Activated CD4-positive, alpha-beta memory T cell treated with anti-CD3 and anti-CD28 coated beads, Interleukin-2, amount 10 ng/mL, durations not matched to agents 7 days and 5 days (primary cell): ENCODE measurements at places on chromosomes 5 and 9. TPM values are rescaled to one million over a fixed set of nuclear protein-coding genes. Genes with fewer than 3 reads are reported as not detected.
A peak's percentile ranks its signal among the peaks of the same experiment; 100 is the strongest.

GRCh38 chr5:56440871-56441740 lies 208.0 kb upstream of the ANKRD55 start:
- no peak for DNase-seq

- DNase-seq, result no peak
Observed at GRCh38 chr5:159582756-159583541, 252.7 kb upstream of the IL12B start.

- DNase-seq, result no peak
Observed at GRCh38 chr5:21236971-21237427, 1249.0 kb upstream of the CDH18 start.

DNA sequence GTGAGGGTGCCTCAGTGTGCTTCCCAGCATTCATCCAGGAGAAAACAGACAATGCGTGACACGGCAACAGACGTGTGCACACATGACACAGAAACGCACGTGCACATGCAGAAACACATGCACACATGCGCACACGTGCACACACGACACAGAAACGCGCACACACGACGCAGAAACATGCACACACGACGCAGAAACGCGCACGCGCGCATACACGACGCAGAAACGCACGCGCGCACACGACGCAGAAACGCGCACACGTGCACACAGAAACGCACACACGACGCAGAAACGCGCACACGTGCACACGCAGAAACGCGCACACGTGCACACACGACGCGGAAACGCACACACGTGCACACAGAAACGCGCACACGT lies 16.5 kb downstream of the TPPP start:
- DNase-seq, result no peak

DNA sequence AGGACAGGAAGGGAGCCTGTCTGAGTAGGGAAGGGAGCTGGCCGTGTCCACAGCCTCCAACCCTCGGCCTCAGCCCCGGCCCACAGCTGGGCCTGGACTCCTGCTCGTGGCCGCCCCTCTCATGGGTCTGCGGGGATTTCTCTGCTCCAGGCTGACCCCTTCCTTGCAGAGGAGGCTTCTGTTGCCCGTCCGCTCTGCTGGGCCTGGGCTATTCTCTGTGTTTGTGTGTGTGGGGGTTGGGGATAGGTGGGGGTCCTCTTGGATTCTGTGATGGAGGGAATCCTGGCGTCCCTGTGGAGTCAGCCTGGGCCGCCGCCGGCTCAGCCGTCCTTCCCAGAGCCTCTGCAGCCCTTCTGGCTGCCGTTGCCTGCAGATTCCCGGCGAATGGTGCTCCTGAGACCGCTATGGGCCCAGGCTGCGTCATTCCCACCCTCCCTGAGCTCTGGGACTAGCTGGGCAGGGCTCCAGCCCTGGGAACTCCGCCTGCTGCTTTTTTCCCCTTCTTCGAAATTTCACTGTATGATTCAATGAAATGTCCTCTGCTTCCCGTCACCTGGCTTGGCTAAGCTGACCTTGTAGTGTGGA lies 64.2 kb downstream of the FGF18 start:
- no peak for DNase-seq

- DNase-seq, result no peak
Observed at GRCh38 chr9:117542021-117542420, 127.2 kb upstream of the ASTN2 start.

DNA sequence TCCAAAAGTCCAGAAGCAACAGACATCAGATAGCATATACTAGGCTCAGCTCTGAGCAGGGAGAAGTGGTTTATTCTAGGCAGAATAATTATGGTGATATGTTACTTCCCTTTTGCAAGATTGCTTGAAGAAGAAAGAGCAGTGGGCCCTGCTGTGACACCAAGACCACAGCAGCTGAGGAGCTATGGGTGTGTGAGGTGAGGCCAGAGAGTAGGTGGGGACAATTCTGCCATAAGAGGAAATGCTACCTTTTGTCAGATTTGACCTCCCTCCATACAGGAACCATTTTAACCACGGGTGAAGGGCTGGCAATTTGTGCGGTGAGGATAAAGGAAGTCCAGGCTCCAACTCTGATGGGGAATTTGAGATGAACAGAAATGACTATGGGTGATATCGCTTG lies 51.3 kb downstream of the TNFSF15 start:
- DNase-seq, result no peak

- no peak for DNase-seq
Observed at GRCh38 chr9:35974800-35975199, 16.8 kb upstream of the OR2S2 start.

DNA sequence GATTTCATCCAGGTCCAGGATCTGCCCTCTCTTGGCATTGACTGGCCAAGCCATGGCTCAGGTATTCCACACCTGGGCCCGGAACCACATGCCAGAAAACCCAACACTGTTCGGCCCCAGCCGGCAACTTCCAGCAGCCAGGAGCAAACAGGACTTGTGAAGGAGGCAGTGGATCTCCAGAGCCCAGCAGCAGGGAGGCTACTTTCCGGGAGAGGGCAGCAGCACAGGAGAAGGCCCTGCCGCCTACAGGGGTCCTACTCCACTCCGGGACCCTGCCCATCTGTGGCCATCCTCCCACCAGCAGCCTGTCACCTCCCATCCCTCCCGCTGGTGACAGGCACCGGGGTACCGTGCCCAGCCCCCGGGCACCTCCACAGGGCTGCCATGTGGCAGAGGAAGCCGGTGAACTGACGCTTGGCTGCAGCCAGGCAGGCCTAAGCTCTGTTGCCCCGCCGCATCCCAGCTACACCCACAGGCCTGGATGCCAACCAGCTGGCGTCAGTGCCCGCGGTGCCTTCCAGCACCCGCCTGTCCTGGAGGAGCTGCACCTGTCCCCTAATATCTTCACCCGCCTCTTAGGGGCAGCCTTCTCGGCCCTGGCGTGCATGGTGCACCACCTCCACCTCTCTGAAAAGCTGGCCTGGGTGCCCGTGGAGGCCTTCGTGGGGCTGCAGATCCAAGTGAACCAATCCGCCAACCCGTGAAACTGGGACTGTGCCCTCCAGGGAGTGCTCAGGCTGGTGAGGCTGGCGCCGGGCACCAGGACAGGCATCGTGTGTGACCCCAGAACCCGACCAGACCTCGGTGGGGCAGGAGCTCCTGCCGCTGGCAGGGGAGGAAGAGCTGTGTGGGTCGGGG lies 18.9 kb upstream of the SLC30A5 start:
- DNase-seq, result no peak

DNA sequence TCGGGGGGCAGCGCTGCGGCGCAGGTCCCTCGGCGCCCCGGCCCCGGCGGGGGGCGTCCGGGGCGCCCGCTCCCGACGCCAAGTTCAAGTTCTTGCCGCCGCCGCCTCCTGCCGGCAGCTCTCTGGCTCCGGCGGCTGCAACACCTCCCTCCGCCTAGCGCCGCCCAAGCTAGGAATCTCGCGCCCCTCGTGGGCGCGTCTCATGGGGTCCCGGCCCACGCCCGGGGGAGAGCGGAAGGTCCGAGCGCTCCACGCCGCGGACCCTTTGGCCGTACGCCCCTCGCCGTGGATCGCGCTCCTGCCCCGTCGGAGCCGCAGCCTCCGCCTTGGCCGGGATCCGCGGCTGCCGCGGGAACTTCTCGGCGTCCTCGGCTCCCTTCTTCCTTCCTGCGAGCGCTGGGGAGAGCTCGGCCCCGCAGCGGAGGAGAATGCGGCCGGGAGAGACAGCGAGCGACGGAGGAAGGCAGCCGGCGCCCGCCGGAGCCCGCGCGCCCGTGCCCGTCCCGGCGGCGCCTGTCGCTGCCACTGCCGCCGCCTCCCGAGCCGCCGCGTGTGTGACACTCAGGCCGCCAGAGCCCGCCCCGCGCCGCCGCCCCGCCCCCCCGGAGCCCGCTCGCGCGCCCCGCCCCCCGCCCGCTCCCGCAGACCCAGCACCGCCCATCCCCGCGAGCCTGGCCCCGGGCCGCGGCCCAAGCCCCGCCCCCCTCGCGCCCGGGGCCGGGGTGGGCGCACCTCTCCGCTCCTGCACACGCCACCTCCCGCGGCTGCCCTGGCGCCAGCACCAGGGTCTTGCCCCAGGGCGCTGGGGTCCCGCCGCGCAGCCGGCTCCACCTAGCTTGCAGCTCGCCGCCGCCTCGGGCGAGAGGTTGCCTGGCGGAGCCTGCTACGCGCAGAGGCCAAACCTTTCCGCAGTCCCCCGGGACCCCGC lies at the start of gene SHB:
Gene SHB (minus strand): TSS at position 527 of the 928 bp plus-strand sequence. CDS start 582 bp downstream, outside the sequence.
- DNase-seq, result peak; percentile 80

GRCh38 chr9:76761448-76761847 lies 2.8 kb upstream of the PCA3 start:
- no peak for DNase-seq

GRCh38 chr9:8205576-8205975 lies 406.0 kb upstream of the DMAC1 start:
- no peak for DNase-seq

DNA sequence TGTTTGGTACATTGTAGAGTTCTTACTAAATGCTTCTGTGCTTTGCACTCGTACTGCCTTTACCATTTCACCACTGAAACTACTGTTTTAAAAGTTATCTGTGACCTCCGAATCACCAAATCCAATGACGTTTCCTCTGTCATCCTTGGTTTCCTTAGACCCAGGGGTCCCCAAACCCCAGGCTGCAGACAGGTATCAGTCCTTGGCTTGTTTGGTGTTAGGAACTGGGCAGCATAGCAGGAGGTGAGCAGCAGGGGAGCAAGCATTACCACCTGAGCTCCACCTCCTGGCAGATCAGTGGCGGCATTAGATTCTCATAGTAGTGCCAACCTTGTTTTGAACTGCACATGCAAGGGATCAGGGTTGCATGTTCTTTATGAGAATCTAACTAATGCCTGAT lies 26.8 kb upstream of the APC start:
- DNase-seq, result no peak

GRCh38 chr9:126678989-126679388 lies 65.3 kb downstream of the LMX1B start:
- no peak for DNase-seq

DNA sequence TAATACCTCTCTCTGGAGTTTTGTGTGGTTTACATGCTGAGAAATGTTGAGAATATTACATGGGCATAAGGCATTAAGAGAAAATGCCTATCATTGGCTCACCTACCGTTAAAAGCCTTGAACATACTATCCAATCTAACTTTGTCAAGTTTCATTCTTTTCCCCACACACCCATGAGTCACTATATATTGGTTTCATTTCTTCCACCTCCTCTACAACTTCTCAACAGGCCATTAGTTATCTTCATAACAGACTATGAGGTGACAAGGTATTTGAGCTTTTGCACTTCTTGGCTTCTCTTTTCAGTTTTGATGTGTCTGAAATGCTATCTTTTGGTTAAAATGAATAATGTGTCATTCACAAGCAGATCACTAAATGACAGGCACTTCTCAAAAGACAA lies 288.0 kb downstream of the KCNN2 start:
- DNase-seq, result no peak

GRCh38 chr5:100904259-100904861 lies 1.3 kb upstream of the ST8SIA4 start:
- peak; percentile 76 for DNase-seq

DNA sequence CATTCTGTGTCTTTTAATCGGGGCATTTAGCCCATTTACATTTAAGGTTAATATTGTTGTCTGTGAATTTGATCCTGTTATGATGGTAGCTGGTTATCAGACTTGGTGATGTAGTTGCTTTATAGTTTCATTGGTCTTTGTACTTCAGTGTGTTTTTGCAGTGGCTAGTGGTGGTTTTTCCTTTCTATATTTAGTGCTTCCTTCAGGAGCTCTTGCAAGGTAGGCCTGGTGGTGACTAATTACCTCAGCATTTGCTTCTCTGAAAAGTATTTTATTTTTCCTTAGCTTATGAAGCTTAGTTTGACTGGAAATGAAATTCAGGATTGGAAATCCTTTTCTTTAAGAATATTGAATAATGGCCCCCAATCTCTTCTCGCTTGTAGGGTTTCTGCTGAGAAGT lies 156.9 kb downstream of the CNTLN start:
- no peak for DNase-seq

- DNase-seq, result no peak
Observed at GRCh38 chr5:2186472-2187015, 303.8 kb upstream of the IRX4 start.

DNA sequence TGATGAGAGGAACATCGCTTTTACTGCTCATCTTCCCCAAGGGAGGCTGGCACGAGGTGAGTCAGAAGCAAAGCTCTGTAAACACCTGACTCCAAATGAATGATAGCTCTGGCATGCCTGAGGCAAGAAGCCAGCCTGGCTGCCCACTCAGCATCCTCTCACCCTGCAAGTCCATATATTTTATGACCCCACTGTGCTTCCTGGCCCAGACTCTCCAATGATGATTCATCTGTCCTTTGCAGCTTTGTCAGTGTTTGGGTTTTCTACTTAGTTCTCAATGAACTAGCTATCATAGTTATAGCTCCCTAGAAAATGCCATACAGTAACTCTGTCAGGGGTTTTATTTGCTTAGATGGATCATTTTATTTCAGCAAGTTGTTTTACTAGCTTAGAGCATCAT lies 52.1 kb upstream of the FSTL4 start:
- no peak for DNase-seq

GRCh38 chr5:180823346-180823745 lies 20.7 kb upstream of the MGAT1 start:
- DNase-seq, result no peak

DNA sequence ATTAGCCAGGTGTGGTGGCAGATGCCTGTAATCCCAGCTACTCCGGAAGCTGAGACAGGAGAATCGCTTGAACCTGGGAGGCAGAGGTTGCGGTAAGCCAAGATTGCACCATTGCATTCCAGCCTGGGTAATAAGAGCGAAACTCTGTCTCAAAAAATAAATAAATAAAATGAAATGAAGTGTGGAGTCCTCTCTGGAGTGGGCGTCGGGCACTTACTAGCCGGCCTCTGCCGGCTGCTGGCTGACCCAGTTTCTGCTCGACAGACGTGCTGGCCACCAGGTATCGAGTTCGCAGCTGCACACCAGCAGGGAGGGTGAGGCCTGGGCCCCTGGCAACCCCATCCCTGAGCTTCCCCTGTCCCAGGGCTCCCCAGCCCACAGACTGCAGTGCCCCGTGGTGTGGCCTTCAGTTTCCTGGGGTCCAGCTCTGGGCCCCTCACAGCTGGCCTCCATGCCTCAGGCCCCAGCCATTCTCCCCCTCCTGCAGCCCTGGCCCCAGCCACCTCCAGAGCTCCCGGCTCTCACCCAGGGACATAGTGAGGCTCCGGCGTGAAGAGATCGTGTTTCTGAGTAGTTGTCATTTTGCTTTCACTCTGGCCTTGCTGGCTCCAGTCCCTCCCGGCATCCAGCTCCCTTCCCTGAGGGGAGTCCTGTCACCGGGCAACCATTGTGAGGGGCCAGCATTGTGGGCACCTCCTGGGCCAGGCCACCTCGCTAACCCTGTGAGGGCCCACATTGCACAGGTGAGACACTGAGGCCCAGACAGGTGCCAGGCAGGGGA lies 3.8 kb upstream of the STPG3 start:
- DNase-seq, result no peak

The RORB gene
- 0.18 TPM for total RNA-seq

The PCDH12 gene
- total RNA-seq, result 2.0 TPM

The MIGA2 gene
- total RNA-seq, result 36.5 TPM

The TLE1 gene
- 0.53 TPM for total RNA-seq

The MLANA gene
- total RNA-seq, result not detected

The C1QTNF3 gene
- 3.3 TPM for total RNA-seq

The RNF208 gene
- total RNA-seq, result 2.5 TPM

The AQP3 gene
- total RNA-seq, result 162 TPM

The RIMOC1 gene
- 28.5 TPM for total RNA-seq

The DIPK1B gene
- total RNA-seq, result 0.18 TPM
